Stimulated activated CD4-positive, alpha-beta T cell treated with anti-CD3 and anti-CD28 coated beads, TNF-alpha, amount 100 ng/mL, for 1 hour (primary cell): ENCODE measurements at places on chromosomes 6 and 20.
A peak's percentile ranks its signal among the peaks of the same experiment; 100 is the strongest.

DNA sequence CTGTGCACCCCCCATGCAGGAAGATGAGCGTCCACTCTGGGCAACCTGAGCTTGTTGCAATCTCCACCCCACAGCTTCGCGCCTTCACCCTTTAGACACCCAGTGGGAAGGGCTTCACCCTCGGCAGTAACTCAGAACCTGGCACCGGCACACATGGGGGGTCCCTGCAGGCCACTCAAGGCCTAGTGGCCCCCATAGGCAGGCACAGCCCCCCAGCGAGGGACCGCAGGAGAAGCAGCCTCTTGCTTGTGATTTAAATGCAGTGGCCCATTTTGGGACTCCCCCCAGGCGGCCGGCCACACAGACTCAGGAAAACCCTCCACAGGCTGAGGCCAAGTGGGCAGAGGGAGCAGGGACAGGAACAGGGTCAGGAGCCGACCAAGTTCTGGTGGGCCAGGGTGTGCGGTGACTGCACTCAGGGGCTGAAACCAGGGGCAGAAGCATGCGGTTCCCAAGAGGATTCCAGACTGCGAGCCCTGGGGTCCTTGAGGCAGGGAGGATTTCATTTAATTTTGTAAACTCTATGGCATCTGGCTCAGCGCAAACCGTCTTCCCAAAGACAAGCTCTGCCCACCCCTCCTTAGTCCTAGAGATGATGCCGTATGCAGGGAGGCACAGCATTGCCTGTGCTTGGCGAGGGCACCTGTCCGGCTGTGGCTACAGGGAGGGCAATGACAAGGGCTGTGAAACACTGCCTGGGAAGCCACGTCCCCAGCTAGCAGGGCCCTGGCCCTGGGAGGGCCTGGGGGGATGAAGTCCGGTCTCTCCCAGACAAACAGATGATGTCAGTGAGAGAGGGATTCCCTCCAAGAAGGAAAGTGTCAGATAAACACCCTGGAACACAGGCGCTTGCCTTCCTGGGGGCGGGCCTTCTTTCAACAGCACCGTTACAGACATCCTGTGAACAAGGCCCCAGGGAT lies 52.9 kb upstream of the GPR31 start:
- DNase-seq, result no peak

GRCh38 chr6:26241033-26241895 lies 123.7 kb upstream of the BTN3A2 start:
- peak; percentile 8 for DNase-seq

DNA sequence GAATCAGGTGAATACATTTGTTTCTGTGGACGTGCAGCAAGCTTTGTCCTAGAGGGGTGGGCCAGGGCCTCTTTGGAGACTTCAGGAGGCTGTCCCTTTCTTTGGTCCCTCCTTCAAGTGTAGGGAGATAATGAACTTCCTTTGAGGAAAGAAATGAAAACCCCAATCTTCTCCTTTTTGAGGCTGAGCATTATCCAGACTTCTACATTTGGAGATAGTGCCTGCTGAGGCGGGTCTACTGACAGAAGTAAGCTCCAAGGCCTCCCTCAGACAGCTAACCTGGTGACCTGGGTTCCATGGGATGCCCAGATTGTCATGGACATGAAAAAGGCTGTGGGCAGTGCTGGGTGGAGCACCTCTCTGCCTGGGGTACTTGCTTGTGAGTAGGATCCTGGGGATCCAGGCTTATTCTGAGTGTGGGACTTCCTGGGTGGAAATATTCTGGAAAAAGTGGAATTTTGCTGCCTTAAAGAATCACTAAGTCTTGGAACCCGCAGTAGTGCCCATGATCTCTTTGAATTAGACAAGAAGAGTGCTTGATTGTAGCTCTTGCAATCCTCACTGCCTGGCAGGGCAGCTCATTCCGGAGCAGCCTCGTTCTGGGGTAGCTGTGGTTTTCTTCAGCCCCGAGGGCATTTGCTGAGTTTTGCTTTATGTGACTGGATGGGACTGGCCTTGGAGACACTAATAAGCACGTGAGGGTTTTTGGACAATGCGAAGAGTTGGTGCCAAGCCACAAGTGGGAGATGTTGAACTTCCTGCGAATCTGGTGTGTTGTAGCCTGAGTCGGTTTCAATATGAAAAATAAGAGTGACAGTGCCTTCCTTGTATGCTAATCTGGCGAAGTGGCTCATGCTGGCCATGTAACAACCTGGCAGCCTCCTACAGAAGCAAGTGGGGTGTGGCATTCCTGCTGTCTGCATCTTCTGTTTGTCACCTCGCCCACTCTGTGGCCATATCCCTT lies 28.1 kb downstream of the SNRNP48 start:
- DNase-seq, result no peak

DNA sequence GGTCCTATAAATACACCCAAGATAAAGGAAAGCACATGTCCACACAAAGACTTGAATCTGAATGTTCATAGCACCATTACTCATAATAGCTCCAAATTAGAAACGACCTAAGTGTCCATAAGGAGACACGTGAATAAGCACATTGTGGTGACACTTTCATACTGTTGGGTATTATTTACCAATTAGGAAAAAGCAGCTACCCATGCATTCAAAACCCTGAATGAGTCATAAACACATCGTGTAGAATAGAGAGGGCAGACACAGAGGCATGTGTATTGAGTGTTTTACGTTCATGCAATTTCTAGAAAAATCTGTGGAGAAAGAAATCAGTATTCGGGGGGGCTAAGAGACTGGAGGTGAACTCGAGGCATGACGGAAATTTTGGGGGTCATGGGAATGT lies 396.7 kb downstream of the THBS2 start:
- DNase-seq, result no peak

DNA sequence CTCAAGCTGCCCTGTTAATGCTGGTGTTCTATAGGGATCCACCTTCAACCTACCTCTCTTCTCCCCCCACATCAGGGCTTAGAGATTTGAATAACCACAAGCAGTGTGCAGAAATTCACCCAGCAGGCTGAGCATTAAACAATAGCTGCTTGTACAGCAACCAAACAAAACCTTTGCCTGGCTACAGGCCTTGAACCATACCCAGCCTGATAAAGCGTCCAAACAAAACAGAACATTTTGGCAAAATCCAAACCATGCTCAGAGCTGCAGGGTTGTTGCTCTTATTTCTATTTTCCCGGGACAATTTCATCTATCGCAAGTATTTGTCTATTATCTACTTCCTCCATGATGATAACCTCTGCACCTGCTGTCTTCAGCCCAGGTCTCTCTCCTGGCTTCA lies 142.3 kb downstream of the UNC5CL start:
- no peak for DNase-seq

DNA sequence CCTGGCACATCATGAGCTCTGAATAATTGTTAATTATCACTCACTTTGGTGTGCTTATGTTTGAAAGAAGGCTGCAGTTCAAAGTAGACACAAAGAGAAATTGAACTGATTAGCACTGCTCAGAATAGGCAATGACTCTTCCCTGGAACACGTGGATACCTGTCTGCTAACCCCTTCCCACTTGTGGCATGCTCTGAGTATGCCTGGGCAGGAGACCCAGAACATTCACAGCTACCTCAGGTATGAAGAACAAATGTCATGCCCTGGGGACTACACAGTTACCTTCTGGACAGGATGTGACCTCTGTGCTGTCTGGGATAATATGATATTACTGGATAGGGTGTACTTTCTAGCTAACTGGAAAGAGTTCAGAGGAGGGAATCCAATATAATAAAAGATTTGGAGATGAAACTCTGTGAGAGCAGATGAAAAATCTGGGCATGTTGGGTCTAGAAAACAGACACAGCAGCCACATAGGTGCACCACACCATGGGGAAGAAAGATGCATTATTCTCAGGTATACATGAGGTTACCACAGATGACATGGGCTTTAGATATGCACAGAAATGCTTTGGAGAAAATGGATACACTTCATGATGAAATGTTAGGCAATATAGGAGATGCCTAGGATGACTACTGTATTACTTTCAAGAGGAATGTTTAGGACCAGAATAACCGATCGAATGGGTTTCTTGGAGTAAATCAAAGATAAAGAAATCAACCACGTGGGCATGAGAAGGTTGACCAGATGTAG lies 324.2 kb upstream of the PREP start:
- DNase-seq, result no peak

GRCh38 chr6:62037445-62037844 lies 248.6 kb downstream of the KHDRBS2 start:
- DNase-seq, result no peak

- DNase-seq, result no peak
Observed at GRCh38 chr20:51500311-51500710, 42.2 kb downstream of the NFATC2 start.

GRCh38 chr6:133610227-133610840 lies 278.6 kb upstream of the TCF21 start:
- DNase-seq, result no peak

- DNase-seq, result no peak
Observed at GRCh38 chr6:35317483-35318195, 20.0 kb downstream of the DEF6 start.

GRCh38 chr6:56551409-56552120 lies 91.1 kb downstream of the DST start:
- no peak for DNase-seq

DNA sequence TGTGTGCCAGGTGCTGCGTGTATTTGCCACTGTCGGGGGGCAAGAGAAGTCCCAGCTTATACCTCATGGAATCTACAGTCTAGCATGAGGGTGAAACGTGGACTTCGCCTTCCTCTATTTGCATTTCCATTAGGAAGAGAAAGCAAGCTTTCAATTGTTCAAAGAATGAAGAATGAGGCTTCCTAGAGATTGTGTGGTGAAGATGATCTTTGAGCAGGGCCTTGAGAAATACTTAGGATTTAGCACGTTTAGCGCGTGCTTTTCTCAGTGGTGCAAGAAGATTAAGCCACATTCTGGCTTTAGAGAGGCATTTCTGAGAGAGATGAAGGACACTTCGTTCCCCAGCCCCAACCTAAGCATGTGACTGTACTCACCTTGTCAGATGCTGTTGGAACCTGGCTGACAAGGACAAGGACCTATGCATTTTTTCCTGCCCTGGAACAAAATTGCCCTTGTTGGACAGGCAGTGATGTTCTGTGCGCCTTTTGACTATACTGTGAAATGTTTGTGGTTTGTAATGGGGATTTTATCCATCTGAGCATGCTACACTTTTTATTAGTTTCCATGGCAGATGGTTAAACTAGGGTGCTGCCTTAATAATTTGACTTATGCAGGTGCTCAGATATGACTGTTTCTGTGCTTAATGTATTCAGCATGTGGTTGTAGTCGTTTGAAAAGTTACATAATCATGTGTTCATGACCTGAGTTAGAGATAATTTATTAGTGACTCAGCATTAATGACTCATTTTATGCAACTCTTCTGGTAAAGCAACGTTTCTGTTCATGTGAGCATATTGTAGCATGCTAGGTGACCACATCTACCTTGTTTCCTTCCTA lies 10.7 kb downstream of the TULP4 start:
- no peak for DNase-seq

DNA sequence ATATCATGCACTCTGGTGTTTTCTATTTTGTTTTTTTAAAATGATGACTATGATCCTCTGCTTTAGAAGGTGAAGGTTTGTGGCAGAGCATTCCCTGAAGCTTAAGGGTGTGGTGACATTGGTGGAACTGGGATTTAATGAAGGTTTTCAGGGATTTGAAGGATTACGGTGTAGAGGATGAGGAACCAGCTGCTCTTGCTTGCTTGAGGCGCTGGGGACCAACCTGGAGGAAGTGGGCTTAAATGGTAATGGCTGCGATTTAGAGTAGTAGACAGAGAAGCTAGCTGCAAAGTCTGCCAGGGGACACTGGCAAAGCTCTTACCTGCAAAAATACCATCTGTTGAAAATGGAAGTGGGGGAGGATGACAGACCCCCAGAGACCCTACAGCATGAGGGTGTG lies 241.8 kb downstream of the CLIC5 start:
- no peak for DNase-seq

DNA sequence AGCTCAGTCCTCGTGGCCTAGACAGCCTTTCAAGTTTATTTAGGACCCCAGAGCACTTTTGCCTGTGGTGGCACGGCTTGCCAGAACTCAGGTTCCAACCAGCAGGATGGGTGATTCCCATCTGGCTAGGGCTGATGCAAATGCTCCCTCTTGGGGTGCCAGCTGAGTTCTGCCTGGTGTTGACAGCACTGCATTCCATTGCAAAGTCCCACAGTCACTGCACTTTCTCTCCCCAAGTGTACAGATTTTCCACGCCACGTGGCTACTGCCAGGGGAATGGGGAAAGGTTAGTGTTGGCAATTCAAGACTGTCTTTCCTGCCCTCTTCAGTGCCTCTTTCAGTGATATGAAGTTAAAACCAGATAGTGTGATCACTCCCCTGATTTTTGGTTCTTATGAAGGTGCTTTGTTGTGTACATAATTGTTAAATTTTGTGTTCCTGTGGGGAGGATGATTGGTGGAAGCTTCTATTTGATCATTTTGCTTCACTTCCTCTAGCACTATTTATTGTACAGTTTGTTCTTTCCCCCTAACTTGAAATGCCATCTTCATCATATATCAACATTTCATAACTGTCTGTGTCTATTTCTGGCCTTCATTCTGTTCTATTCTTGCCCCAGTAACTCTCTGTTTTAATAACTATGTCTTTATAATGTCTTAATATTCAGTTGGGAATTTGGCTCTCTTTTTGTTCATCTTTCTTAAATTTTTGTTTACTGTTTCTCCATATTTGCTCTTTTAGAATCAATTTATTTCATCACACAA lies 86.2 kb downstream of the CFAP61 start:
- DNase-seq, result no peak
